ENCODE measurements at places on chromosomes 6 and 20.
A peak's percentile ranks its signal among the peaks of the same experiment; 100 is the strongest.

DNA sequence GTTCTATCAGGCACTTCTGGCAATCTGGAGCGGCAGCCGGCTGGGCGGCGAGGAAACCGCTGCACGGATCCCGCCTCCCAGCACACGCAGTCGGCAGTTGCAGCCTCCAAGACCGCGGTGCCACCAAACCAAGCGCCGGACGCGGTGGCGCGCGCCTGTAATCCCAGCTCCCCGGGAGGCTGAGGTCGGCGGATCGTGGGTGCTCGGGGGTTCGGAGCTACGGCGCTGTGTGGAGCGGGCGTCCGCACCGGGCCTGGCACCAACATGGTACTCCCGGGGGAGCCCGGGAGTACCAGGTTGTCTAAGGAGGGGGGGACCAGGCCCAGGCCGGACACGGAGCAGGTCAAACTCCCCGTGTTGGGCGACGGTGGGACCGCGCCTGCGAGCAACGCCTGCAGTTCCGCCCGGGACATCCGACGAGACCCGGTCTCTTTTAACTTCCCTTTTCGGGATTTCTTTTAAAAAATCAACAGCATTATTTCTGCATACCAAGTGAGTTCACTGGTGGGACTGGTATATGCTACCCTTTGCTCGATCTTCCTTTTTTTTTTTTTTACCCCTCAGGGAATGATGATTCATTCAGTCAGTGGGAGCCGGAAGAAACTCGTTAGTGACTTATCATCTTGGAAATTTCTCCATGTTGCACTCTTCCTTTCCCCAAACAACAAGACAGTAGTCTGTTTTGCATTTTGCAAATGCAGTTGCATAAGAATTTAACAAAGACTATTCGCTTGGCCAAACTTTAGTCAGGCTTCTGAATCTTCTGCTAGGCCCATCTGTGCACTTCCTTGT lies 27.6 kb downstream of the ZNF311 start:
- DNase-seq, result no peak

GRCh38 chr6:97059473-97059872 lies 134.9 kb downstream of the KLHL32 start:
- DNase-seq, result peak; percentile 31

DNA sequence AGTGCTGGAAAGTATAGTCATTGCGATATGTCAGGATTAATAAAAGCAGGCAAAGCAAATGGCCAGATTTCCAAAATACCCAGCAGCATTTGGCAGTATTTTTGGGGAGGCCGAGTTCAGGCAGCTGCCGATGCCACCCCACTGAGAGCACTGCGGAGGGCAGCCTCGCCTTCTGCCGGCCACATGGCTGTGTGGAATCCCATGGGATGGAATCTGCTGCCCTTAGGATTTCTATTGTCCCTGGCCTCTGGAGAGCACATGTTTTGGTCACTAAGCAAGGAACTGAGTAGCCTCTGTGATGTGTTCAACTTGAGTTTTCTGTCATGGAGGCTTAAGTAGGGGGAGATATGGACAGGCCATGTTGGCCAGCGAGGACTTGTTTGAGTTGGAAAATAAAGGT lies 123.0 kb downstream of the FARS2 start:
- no peak for DNase-seq

DNA sequence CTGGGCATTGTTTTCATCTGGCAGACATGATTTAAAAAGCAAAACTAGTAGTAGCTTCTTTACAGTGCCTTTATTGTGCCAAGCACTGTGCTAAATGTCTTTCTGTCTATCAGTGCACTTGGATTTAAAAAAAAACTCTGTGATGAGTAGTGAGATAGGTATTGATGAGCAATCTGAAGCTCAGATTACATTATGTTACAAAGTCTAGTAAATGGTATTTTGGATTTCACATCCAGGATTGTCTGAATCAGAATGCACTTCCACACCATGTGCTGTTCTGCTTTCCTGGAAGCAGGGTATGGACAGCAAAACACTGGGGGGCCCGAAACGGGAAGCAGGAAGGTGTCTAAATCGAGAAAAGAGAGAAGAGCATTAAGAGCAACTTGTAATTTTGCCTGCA lies 103.4 kb upstream of the CCN2 start:
- no peak for DNase-seq

GRCh38 chr20:53298911-53299310 lies 294.7 kb downstream of the ZNF217 start:
- DNase-seq, result no peak
